NCI-H1694 (cell line): ENCODE measurements at places on chromosomes 11 and 22.

GRCh38 chr11:45899448-45900174, 7.5 kb downstream of the FREY1 start:
- no peak for DNase-seq

DNA sequence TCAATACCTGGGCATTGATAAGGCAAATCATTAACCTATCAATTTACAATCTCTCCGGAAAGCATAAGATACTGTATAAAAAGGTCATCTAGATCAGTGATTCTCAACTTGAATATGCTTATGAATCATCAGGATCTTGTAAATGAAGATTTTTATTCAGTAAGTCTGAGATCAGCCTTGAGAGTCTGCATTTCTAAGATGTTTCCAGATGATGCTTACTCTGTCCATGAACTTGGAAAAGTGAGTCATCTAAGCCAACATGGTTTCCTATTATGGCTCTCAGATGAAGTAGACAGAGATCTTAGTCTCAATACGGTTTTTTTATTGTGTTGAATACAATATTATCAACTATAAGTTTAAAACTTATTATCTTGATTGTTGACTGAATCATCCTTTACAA, 226.4 kb upstream of the KIRREL3 start:
- DNase-seq = no peak

GRCh38 chr11:102564110-102564509, 33.6 kb upstream of the MMP7 start:
- no peak for DNase-seq

- DNase-seq = no peak
These were observed 260.0 kb downstream of the SOX6 start for GRCh38 chr11:16096336-16096735.

DNA sequence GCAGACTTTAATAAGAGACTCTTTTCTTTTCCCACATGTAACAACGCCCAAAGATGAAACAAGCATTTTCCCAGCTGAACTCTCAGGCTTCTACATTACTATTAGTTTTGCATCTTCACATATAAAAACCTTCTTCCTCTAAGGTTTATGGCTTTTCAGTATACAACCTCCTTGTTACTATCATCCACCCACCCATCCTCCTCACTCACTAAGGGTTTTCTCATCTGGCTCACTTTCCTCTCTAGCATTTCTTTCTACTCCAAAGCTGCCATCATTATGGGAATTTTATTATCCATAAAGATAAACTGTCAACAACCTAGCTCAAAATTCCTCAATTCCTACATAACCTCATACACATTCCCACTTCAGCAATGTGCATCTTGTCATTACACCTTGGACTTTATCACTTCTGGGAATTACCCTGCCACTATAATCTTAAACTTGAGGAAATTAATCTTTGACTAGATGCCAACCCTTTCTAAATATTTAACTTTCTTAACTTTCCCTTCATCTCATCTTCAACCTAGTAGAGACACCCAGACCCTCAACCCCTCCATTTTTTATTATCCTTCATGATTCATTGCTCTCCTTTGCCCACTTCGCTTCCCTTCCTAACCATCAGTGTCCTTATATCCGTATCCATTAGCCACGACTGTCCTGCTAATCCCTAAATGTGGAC, 30.9 kb downstream of the MTMR2 start:
- no peak for DNase-seq

DNA sequence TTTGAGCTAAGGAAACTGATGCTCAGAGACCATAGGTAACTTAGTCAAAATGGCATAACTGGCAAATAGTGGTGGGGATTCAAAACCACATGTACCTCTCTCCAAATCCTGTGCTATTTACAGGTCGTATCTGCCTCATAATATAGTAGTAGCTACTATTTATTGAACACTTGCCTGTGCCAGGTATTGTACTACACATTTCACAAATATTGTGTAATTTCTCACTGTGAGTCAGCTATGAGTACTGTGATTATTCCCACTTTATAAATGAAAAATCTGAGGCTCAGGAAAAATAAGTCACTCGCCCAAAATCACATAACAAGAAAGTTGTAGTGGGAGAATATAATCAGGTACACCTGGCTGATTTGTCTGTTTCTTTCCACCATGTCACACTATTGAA, 199.8 kb upstream of the FAT3 start:
- no peak for DNase-seq

GRCh38 chr11:119323532-119324033, 6.7 kb upstream of the MCAM start:
- peak; percentile 29 for DNase-seq

DNA sequence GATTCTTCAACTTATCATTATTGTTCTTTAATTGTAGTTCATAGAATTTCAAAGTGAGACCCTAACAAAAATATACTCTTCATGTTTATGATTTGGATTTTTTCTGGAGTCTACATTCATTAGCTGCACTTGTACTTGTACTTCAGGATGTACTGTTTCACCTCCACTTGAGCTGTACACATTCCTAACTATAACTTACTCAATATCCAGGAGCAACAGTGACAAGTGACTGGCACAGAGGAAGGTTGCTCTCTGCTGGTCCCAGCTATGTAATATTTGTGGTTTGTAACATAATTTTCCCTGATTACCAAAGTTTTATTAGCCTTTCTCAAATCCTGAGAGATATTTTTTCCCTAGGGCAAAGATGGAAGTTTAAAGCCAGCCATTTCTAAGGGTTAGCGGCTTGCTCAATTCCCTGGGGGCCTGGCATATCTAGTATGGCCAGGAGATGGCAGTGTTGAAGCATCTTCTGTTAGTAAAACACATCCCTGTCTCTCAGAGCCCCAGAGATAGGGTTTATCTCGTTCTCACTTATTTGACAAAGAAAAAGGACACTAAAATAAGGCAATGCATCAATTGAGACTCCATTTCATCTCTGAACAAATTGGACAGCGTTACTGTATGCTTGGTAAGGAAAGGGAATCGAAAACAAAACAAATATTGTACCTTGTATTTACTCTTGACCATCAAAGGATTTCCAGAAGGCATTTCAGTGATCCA, 14.2 kb downstream of the OR52A5 start:
- DNase-seq = peak; percentile 32

- peak; percentile 17 for DNase-seq
These were observed 41.1 kb downstream of the LIF start for GRCh38 chr22:30205281-30206115.

DNA sequence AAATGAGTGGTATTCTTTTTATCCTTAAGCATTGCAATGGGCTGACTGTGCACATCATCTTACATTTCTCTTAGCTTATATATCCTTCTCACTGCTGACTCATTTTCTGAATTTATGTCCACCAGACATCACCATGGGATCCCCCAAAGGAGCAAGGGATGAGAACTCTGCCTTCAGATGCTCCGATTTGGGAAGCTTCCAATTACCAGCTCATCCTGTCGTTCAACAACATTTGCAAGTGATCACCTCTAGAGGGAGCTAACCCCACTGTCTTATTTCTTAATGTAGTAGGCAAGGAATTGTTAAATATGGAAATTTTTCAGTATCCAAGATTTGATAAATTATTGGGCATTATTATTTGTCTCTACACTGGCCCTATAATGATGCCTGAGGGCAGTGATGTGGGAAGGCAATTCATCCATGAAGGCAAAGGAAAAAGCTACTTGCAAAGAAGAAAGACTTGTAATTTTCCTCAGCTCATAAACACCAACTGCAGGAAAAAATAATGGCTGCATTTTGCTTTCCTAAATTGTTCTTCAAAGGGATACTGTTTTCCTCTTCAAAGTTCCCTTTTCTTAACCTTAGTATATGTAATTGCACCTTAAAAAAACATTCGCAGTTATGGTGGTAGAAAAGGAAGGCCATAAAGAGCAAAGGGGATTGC, 102.4 kb upstream of the FSHB start:
- no peak for DNase-seq

DNA sequence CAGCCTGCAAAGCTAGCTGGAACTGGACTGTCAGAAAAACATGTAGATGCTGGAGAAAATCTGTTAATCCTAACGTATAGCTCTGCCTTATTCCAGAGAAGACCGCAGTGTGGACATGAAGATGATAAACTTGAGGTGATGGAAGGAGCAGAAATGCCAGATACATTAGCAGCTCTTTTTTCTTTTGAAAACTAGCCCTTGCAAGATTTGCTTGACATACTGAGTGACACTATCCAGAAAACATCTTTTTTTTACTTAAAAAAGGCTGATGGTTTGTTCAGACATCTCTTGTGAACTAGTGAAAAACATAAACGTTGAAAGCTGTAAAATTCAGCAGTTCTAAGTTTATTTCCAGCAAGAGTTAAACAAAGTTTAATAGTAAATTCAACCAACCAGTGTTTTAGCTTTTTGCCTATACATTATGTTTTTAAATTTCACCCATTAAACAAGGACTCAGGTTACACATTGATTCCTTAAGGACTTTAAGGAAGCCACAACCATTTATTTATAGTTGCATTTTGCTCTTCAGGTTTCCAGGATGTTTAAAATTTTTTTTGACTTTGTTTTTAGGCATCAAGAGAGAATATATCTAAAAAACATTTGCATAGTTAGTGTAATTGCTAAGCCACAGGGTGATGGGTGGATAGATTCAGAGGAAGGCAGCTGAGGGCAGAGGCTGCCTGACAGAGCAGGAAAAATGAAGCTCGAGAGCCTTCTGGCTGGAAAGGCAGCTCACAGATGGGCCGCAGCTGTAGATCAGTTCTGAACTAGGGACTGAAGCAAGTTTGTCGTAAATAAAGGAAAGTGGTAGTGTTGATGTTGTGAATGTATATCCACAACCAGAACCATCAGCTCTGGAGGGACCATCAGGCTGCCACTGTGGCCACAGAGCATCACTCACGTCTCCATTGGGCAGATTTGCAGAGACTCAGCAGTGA, 9.5 kb downstream of the SNAP29 start:
- DNase-seq = no peak

DNA sequence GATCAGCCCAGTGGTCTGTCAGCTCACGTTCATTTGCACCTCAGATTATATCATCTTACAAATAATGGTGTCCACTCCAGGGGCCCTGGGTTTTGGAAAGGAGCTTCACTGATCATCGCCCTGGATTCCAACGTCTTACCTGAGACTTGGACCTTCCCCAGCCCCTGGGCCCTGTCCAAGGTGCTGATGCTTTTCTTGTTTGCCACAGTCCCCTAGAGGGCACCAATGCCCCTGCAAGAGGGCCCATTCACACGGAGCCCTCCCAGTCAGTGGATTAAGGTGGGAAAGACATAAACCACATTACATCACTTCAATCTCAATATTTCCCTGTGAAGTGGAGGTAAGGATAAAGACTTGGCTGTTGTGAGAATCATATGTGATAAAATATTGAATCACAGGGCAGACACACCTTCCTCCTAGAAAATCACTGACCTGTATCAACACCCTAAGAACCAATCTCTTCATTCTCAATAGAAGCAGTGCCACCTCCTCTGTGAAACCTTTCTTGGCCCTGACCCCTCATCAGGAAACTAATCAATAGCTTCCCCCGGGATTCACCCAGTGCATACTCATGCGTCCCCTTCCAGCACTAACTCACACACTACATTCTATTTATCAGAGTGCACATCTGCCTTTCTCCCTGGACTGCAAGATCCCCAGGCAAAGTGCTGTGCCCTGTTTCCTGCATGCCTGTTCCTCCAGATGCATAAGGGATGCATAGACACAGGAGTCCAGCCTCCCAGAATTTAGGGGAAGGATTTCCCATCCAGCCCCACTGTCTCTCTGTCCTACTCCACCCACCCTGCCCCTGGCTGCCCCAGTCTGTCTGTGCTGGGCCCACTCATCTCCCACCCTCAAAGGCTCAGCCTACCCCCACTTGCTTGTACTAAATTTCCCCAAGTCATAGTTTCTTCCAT, 167.0 kb downstream of the BUD13 start:
- no peak for DNase-seq

GRCh38 chr11:35031867-35032266, 107.1 kb upstream of the CD44 start:
- no peak for DNase-seq

DNA sequence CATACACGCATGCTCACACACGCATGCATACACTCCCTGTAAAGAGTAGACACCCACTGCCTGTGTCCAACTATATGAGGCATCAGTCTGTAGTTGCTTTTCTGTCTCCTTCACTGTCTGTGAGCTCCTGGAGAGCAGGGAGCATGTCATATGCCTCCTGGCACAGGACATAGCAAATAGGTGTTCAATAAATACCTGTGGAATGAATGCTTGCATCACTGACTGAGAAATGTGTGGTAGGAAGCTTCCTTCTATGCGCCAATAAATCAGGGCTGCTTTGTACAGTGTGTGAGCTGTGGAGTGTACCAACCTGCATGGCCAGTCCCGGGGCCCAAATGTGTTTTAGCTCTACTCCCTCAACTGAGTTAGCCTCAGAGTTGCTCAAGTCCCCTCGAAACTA, 37.2 kb upstream of the NAV2 start:
- DNase-seq = no peak

- DNase-seq = no peak
These were observed 118.6 kb downstream of the ARHGAP42 start for GRCh38 chr11:100805506-100806199.

GRCh38 chr11:23288003-23288783, 427.9 kb upstream of the CCDC179 start:
- DNase-seq = no peak

DNA sequence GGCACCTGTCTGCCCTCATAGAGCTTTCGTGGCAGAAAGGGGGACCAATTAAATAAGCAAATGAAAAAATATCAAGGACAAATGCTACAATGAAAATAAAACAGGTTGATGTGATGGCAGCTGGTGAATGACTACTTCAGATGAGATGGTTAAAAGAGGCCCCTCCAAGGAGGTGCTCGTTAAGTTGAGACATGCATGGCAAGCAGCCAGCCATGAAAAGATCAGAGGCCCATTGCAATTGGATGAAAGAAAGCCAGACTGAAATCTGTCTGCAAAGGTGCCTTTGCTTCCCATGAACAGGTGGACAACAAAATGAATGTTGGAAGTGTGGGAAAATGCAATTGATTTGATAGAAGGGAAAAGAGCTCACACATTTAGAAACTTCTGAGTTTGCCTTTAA, 848 bp upstream of the TRPC6 start:
- DNase-seq = no peak

DNA sequence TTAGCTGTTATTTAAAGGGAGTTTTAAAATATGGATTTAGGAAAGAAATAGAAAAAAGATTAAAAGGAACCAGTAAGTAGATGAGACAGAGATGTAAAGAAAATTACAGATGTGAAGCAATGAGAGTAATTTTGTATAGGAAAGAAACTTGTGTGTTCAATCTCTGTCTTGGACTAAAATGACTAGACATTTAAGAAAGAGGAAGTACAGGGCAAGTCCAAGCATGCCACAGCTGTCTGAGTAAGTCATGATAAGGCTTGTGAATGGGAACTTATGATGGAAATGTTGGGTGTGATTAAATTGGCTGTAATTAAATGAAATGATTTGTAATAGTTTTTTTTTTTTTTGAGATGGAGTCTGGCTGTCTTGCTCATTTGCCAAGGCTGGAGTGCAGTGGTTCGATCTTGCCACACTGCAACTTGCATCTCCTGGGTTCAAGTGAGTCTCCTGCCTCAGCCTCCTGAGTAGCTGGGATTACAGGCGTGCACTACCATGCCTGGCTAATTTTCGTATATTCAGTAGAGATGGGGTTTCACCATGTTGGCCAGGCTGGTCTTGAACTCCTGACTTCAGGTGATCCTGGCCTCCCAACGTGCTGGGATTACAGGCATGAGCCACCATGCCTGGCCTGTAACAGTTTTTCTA, 5.9 kb upstream of the ACY3 start:
- no peak for DNase-seq
